ENCODE measurements at places on chromosomes 4 and X. TPM values are rescaled to one million over a fixed set of nuclear protein-coding genes. Genes with fewer than 3 reads are reported as not detected.

GRCh38 chrX:45714866-45715265 is 514.2 kb upstream of the DIPK2B start:
- DNase-seq: no peak

DNA sequence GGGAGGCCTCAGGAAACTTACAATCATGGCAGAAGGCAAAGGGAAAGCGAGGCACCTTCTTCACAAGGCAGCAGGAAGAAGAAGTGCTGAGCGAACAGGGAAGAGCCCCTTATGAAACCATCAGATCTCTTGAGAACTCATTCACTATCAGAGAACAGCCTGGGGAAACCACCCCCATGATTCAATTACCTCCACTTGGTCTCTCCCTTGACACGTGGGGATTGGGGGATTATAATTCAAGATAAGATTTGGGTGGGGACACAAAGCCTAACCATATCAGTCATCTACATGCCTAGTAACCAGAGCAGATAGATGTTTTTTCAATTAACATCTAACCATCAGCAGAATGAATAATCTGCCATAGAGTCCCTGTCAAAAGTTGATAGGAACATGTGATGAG is 30.4 kb downstream of the FAM13A start:
- DNase-seq: no peak

DNA sequence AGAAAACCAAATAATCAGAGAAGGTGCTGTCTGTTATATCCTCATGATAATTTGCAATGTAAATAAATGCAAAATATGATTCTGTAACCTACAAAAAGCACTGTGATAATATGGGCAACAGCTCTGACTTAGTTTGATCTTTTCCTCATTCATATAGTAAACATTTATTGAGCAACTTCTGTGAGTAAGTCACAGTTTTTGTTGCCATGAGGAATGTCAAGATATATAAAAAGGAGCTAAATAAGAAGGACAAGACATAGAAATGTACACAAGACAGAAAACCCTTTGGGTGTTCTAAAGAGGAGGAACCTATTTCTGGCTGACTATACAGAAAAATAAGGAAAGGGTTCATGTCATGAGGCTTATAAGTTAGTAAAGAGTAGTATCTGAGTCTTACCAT is 44.3 kb downstream of the ARSJ start:
- DNase-seq: no peak

DNA sequence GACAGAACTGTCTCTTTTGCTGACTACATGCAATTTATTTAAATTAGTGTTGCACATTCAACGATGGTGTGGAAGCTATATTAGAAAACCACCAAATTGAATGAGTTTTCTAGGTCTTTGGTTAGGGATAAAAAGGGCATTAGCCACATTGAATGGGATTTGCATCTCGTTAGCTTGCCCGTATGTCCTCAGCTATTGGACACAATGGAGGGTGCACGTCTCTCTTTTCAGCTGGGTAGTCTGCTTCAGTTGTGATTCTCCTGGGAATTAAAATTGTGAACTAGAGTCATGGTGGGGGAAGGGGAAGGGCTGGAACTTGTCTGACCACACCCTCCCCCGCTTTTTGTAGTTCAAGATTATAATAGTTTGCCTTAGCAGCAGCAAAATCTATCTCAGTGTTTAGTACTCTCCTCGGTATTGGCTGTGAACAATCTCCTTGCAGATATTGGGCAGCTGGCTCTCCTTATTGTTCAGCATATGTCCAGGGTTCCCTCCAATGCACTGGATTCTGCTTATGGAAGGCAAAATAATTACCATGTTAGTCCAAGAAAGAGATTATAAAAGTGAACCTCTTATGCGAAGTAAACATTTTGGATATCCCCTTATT is 23.3 kb downstream of the TRIM2 start:
- DNase-seq: no peak

Gene TRO
- 38.8 TPM for total RNA-seq

Gene G3BP2
- total RNA-seq: 49.0 TPM

DNA sequence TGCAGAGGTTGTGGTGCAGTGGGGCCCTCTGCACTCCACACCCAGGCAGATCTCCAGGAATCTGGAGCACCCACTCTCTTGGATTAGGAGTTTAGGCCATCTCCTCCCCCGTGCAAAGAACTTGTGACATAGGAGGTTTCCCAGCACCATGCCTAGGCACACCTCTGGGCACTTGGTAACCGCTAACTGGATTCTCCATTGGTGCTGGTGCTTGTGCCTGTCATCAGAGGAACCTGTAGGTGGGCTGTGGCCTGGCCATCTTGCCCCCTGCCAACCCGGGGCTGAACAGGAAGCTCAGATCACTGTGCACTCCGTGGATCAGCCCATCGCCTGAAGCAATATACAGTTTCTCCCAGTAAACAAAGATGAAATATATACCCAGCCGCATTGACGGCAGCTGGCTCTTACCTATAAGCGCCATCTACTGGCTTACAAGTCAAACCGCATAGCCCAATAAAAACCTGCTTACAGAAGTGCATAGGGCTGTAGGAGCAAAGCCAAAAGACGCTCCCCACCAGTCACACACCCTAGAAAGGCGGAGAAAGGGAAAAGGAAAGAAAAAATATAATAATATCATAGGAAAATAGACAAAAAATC is 19.1 kb upstream of the TEX13B start:
- no peak for DNase-seq

Gene GALNTL6
- total RNA-seq: under 0.01 TPM

GRCh38 chrX:12360383-12360782 is 222.1 kb downstream of the FRMPD4 start:
- no peak for DNase-seq

Measured in hematopoietic multipotent progenitor cell (in vitro differentiated cells).